GM13977 (cell line): ENCODE measurements at places on chromosomes 11 and 22.

DNA sequence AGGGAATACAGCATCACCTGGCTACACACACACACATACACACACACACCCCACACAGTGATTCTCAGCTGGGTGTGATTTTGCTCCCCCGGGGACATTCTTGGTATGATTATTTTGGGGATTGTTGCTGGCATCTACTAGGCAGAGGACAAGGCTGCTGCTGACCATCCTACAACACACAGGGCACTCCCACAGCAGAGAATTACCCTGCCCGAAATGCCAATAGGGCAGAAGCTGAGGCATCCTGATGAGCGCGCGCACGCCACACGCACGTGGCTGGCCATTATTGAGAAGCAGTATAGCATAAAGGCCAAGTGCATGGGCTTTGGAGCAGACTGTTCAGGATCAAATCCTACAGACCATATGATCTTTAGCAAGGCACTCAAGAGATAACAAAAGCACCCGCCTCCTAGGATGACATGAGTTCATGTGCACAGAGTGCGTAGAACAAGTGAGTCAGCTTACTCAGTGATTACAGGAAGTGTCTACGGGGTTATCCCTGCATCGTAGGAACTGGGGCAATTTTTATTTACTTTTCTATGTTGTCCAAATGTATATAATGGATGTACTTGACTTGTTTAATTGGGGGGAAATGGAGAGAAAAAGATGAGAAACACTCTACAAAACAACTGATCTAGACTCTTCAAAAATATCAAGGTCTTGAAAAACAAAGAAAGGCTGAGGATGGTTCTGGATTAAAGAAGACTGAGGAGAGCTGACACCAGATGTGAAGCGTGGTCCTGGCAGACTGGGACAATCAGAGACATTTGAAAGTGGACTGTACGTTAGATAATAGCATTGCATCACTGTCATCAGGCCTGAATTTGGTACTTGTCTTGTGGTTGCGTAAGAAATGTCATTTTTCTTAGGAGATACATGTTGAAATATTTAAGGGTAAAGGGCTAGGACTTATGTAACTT, 7.2 kb upstream of the EHD1 start:
- no peak for DNase-seq

DNA sequence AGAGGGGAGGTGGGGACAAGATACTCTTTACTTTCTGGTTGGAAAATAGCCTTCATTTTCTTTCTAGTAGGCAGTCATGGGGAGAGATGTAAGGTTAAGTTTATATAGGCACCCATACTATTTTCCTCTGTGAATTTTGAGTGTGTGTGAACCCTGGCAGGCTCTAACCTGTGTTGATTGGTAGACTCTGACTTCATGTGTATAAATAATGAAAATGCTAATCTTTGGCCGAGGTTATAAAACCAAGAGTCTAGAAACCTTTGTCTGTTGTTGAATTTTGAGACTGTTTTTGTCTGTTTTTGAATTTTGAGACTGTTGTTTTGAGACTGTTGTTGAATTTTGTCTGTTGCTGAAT, 14.0 kb downstream of the TRIM44 start:
- no peak for DNase-seq

DNA sequence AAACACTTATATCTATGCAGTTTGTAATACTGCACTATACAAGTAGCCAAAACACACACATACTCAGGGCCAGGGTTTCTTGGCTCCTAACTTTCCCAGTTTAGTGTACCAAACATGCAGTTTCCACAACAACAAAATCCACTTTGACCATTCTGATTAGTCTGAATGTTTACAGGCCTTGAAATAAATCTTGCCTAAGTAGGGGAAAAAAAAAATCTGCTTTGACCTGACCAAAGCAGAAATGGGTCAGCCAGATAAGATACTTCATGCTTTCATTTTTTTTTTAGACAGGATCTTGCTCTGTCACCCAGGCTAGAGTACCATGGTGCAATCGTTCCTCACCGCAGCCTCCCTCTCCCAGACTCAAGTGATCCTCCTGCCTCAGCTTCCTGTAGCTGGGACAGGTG, 10.1 kb downstream of the PRR14L start:
- DNase-seq: no peak

DNA sequence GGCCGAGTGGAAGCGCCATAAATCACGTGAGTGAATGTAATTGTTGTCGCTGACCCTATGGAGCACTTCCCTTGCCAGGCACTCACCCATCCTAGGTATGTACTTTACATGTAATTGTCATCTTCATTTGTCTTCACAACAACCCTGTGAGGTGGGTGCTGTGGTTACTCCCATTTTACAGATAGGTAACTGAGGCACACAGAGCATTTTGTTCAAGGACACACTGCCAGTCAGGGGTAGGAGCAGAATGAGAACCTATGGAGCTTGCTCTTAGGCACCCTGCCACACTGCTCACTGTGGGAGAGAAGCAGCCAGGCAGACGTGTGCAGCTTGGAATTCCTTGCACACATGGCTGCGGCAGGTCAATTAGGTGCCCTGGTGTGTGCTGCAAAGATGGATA, 785 bp upstream of the EFCAB6 start:
- no peak for DNase-seq

- DNase-seq: no peak
Measured at GRCh38 chr22:41949297-41949965, 2.5 kb upstream of the CENPM start.

DNA sequence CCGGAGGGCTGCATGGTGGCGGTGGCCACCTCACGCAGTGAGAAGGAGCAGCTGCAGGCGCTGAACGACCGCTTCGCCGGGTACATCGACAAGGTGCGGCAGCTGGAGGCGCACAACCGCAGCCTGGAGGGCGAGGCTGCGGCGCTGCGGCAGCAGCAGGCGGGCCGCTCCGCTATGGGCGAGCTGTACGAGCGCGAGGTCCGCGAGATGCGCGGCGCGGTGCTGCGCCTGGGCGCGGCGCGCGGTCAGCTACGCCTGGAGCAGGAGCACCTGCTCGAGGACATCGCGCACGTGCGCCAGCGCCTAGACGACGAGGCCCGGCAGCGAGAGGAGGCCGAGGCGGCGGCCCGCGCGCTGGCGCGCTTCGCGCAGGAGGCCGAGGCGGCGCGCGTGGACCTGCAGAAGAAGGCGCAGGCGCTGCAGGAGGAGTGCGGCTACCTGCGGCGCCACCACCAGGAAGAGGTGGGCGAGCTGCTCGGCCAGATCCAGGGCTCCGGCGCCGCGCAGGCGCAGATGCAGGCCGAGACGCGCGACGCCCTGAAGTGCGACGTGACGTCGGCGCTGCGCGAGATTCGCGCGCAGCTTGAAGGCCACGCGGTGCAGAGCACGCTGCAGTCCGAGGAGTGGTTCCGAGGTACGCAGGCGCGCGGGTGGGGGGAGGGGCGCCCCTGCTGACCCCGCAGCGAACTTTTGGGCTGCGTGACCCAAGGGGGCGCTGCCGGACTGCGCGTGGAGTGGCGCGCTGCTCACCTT, 670 bp downstream of the NEFH start:
- no peak for DNase-seq

DNA sequence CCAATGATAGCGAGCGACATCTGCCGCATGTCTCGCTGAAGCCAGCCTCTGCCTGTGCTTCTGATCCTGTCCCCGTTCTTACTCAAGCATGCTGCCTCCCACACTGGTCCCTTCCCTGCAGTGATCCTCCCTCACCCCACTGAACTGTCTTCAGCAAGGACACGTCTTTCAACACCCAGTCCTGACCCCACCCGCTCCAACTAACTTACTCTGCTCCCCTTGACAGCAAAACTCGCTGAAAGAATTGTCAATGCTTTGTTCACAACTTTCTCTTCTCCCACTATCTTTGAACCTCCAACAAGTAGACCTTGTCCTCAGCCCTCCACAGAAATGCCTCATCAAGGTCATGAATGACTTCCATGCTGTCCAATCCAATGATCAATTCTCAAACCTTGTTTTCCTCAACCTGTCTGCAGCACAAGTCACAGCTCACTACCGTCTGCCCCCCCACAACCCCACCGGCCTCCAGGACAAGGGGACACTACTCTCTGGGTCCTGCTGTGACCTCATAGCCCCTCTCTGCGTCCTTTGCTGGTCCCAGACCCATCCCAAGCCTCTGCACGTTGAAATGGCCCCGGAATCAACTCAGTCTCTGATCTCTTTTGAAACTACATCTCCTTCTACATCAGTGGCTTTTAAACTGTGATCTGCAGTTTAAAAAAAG, 108.0 kb downstream of the MICAL3 start:
- DNase-seq: no peak

GRCh38 chr11:22543261-22543660, 82.4 kb downstream of the FANCF start:
- no peak for DNase-seq

DNA sequence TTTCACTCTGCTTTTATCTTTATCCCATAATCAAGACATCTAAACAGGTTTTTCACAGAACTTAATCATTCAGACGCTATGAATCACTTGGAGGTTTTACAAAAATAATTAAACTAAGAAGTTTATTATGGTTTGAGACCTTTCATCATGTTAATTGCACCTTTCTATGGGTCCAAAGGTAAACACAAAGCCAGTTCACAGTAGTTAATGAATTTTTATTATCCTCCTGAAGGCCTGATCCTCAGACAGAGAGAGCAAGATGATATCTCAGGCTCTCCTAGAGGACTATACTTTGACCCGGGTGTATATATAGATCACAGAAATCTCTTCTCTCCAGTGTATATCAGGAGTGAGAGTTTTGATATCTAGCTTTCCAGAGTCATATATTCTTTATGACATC, 1044.3 kb upstream of the RAG2 start:
- DNase-seq: no peak
